Parietal lobe (tissue), 2 donors: ENCODE measurements at places on chromosomes 2 and 18. TPM values are rescaled to one million over a fixed set of nuclear protein-coding genes. Genes with fewer than 3 reads are reported as not detected.

Gene POTEF
- not detected for total RNA-seq

Gene GALNT3
- 7.8 TPM for total RNA-seq

Gene FEV
- total RNA-seq, result not detected

Gene SPDYA
- 5.0 TPM for total RNA-seq

Gene UGT1A9
- not detected for total RNA-seq

Gene OTX1
- 4.1 TPM for total RNA-seq

Gene FEZ2
- 73.9 TPM for total RNA-seq

Gene EDAR
- total RNA-seq, result not detected

Gene DLGAP1
- total RNA-seq, result 277 TPM

Gene ACP1
- total RNA-seq, result 102 TPM

Gene SLC16A14
- 49.5 TPM for total RNA-seq

Gene SNRNP27
- total RNA-seq, result 58.2 TPM

Gene TYMS
- 7.5 TPM for total RNA-seq

Gene LIMS4
- total RNA-seq, result 0.94 TPM

Gene KIF5C
- total RNA-seq, result 398 TPM

Gene PPP1R1C
- 0.94 TPM for total RNA-seq

Gene REG1A
- not detected for total RNA-seq

Gene RESP18
- not detected for total RNA-seq

Gene INHBB
- total RNA-seq, result 7.2 TPM

Gene ACVR1C
- 12.5 TPM for total RNA-seq

Gene AGXT
- not detected for total RNA-seq

Gene FBXO41
- 28.8 TPM for total RNA-seq

Gene ITPRIPL1
- total RNA-seq, result 4.7 TPM

Gene DSG1
- total RNA-seq, result not detected

Gene DSC2
- total RNA-seq, result 4.1 TPM

Gene KIF1A
- 300 TPM for total RNA-seq

Gene EIPR1
- 41.6 TPM for total RNA-seq

Gene ASAP2
- 72.6 TPM for total RNA-seq

Gene PDE1A
- 51.0 TPM for total RNA-seq

Gene PLCD4
- total RNA-seq, result 2.2 TPM

Gene DNAH6
- 10.6 TPM for total RNA-seq

Gene IL36B
- total RNA-seq, result not detected

Gene DTYMK
- 14.1 TPM for total RNA-seq

Gene SCN7A
- total RNA-seq, result 0.94 TPM

Gene HOXD12
- not detected for total RNA-seq

Gene IL1RL1
- not detected for total RNA-seq

Gene GREB1L
- total RNA-seq, result 0.94 TPM

Gene ZNF513
- total RNA-seq, result 12.8 TPM
